Right ventricle myocardium inferior (tissue), 1 donor: ENCODE measurements at places on chromosomes 5 and 9. TPM values are rescaled to one million over a fixed set of nuclear protein-coding genes. Genes with fewer than 3 reads are reported as not detected.

Gene PTCD2
- 15.5 TPM for total RNA-seq

Gene PCA3
- total RNA-seq, result not detected

Gene INSL4
- not detected for total RNA-seq

Gene CARTPT
- total RNA-seq, result not detected

Gene ST8SIA4
- total RNA-seq, result 3.4 TPM
